Urinary bladder (tissue), 4 donors: ENCODE measurements at places on chromosomes 4 and X.

DNA sequence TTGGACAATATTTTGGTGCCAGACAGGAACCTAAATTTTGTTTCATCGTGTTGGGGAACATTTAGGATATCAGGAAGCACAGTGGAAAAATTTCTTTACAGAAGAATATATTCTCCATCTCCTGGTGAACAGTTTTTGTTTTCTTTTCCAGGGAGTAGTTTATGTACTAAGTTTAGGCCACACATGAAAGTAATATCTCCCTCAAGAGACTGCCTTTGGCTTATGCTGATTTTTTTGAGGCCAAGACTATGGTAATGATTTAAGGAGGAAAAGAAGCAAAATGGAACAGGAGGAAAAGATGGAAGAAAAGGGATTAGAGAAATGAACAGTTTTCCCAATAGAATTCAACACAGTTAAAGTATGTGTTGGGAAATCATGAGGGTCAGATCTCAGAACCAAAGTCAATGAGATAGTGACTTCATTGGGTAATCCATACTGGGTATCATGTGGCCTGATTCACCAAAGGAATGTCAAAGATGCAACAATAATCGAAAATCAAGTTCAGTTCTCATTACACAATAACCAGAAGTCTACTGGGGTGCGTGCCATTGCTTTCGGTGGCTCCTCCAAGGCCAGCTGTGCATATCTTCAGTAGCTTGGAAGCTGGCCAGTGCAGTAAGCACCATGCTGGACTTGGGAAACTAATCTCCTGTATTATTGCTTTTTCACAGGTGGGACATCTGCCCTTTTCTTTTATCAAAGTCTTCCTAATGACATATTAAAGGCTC, 234.8 kb downstream of the COL25A1 start:
- DNase-seq = no peak

DNA sequence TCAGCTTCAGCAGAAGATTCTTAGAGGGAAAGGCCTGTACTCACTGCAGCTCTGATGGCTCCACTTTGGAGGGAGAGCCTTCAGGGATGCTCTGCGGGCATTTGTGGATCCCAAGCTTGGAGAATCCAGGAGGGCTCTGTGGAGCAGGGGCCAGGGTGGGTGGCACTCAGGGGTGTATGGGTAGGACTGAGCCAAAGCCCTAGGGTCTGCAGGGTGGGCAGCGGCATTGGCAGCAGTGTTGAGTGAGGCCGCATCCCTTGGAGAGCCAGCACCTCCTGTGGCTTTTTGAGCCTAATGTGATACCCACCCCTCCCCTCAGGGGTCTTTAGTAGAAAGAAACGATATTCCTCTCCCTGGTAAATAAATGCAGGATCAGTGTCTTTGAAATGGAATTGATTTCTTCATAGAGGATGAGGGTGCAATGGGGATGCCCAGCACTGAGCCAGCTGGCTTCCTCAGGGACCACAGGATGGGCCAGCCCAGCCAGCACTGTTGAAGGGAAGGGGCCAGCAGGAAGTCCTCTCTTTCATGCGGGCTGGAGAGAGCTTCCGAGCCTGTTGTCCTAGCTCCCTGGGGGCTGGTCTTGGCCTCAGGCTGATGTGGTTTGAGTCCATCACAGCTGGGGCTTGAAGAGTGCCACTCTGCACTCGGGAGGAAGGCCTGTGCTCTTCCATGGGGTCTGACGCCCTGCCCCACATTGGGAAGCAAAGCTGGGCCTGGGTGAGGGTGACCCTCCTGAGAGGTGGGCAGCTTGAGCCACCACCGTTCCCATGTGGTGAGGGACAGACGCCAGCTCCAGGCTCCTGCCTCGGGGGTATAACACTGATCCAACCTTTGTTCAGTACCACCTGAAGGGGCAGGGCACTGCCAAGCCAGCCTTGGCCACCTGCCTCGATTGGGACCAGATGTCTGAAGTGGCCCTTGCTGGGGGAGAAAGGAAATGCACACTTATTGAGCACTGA, 49.5 kb downstream of the PSAPL1 start:
- DNase-seq = no peak

DNA sequence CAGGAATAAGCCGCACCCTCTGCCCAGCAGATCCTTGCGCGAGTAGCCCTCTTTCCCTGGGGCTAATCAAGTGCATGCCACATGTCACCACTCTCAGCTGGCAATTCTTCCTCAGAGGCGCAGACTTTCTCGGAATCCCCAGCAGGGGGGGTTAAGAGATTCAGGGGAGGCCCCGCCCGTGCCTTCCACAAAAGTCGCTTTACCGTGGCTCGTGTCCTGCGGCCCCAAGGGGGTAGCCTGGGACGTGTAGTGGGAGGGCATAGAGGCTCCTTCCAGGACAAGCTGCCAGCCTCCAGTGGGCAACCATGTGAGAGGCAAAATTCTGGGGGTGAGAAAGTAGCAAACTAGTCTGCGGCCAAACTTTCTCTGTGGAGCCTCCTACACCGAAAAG, 652 bp downstream of the SRPX start:
- no peak for DNase-seq

- DNase-seq = no peak
Observed at GRCh38 chrX:9227276-9227675, 193.3 kb upstream of the FAM9B start.

DNA sequence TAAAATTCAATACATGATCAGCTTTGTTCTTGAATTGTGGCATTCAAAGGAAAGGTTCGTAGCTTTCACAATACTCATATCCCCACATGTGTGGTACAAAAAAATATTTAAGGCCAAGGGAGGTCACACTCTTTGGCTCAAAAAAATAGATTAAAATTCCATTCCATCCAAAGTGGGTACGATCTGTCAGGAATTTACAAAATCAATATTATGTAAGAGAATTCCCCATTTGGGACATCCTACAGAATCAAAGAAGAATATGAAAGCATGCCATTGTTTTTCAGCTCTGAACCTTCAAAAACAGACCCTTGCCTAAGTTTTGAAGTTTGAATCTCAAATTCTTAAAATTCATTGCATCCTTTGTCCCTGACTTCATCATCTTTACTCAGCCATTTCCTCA, 85.8 kb downstream of the MID1 start:
- DNase-seq = no peak

- no peak for DNase-seq
Observed at GRCh38 chr4:105092768-105093167, 53.9 kb upstream of the TET2 start.
